PC-3 (cell line): ENCODE measurements at places on chromosomes 12 and 14. TPM values are rescaled to one million over a fixed set of nuclear protein-coding genes. Genes with fewer than 3 reads are reported as not detected.
A peak's percentile ranks its signal among the peaks of the same experiment; 100 is the strongest.

DNA sequence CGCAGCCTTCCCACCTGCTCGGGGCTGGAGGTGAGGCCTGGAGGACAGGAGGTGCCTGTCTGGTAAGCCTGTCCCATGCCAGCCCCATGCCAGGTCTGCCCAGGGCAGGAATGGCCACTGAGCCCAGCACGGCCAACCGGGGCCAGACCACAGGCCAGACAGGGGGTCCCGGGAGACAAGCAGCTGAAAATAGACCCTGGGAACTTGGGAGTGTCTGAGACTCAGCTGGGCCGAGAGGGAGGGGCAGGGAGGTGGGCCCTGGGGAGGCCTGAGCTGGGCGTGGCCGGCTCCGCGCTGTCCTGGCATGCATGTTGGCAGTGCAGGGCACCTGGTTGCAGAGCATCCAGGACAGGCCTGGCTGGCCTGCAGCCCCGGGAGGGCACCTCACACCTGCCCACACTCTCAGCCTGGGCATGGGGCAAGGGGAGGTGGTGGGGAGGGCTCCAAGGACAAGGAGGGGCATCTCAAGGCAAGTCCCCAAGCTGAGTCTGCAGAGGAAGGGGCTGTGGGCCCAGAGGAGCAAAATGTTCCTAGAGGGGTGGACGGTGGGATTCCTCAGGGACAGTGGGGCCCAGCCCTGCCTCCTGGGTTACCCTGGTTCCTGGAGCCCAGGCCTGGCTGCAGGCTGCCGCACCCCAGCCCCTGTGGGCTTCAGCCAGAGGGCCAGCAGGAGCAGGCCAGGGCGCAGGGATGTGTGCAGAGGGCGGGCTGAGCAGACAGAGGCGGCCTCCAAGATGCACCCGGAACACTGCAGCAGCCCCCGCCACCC lies 3.2 kb upstream of the CRIP1 start:
- DNase-seq: peak; percentile 18

GRCh38 chr14:50532502-50533240 lies at the start of gene MAP4K5:
Gene MAP4K5 (minus strand): TSS chr14:50532569. CDS start chr14:50532049, 520 bp downstream.
- DNase-seq: peak; percentile 96

- peak; percentile 94 for DNase-seq
Measured at GRCh38 chr12:109461846-109462756, 15.0 kb downstream of the KCTD10 start.

DNA sequence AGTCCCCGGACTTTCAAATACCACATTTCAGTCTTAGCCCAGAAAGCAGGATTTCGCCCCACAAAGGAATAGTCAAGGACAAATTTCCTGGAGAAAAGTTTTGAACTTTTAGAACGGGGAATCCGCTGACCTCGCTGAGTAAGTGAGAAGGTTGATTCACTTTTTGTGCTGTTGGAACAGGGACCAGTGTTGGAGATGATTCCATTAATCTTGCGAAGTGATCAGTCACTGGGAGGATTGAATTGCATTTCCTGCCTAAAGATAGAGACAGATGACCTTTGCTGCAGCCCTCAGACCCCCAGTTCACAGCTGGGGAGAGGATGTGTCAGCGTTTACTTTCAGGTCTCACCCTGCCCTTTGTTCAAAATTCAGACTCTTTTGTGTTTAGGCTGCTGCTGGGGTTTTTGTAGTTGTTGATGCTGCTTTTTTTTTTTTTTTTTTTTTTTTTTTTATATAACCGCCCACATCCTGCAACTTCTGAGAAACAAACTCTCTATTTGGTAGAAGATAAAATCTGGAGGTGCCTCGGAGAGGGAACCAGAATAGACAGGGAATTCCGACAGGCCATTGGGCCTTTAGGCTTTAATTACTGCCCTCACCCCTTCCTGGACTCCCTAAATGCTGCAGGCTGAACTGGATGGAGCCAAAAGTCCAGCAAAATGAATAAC lies 9.8 kb upstream of the KDM2B start:
- no peak for DNase-seq

DNA sequence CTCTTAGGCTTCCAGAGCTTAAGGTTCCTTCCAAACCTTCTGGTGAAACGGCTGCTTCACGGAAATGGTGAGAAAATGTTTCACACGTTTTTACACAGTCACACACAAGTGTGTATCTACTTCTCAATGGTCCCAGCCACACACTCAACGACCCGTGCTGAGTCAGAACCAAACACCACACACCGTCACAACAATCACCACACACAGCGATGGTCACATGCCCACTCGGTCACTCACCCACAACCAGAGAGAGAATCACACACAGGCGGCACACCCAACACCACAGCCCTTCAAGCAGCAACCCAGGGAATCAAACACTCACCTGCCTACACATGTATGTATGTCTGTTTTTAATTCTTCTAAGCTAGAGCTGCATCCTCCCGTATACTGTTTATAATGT lies 12.6 kb upstream of the PLEKHD1 start:
- no peak for DNase-seq

- DNase-seq: no peak
Measured at GRCh38 chr12:62995097-62995496, 60.1 kb upstream of the PPM1H start.

DNA sequence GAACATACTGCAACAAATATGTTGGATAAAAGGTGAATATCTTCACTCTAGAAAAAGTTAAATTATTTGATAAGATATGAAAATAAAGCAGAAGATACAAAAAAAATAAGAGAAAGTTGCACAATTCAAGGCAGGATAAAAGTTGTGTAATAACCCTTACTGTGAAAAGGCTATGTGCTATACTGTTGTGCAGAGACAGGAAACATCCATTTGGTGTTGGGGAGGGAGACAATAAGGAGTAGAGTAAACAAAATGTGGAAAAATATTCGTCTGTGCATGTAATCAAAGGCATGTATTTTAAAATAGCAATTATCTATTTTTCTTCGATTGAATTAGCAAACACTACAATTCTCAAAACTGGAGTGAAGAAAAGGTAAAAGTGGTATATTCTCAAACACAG lies 34.8 kb downstream of the PTHLH start:
- no peak for DNase-seq

- no peak for DNase-seq
Measured at GRCh38 chr12:116964054-116965050, 53.6 kb downstream of the FBXW8 start.

The CGRRF1 gene
- total RNA-seq: 31.3 and 31.5 TPM in 2 replicates
